ENCODE measurements at places on chromosomes 2 and 18.

DNA sequence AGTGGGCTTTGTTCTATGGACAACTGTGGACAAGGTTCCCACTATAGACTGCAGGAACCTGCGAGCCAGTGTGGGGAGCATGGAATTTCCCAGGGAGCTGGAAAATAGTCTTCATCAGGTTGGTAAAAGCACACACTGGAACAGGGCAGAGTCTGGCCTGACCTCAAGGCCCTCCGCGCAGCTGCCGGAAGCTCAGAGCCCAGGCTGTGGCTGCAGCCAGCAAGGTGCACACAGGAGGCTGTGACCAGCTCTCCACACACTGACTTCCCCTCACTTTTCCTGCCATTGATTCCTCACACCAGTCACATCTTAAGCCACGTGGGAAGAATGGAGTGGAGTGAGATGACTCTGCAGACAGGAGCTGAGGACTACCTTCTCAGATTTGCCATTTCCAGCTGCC is 19.1 kb downstream of the MAL start:
- DNase-seq: no peak

DNA sequence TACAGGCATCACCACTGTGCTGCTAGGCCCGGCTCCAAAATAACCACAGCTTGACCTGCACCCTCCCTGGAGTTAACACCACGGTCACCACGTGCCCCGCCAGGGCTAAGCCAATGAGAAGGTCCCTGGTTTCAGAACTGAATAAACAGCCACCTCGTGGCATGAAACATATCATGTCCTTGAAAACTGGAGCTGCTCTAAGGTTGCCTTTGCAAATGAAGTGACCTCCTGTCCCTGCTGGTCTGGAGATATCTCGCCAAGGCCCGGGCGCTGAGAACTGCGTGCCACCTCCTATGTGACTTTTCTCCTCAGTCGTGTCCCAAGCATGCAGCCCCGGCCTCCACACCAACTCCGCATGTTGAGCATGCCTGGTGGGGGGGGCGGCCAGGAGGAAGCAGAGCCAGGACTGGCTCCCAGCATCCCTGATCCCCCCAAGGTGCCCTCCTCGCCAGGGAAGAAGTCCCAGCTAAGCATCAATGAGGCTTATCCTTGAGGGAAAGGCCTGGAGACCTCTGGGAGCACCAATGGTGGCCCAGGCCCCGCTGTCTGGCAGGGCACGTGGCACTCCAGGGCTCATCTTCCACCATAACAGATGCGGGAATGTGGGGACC is 16.3 kb upstream of the KCNG2 start:
- no peak for DNase-seq

GRCh38 chr2:199946836-199947235 is 8.5 kb downstream of the TYW5 start:
- DNase-seq: no peak

GRCh38 chr2:37180006-37180639 is 8.3 kb downstream of the SULT6B1 start:
- no peak for DNase-seq

- no peak for DNase-seq
These were observed 37.5 kb downstream of the SLC5A7 start for GRCh38 chr2:108023776-108024175.

- DNase-seq: peak; percentile 43
These were observed 272.9 kb downstream of the CDH20 start for GRCh38 chr18:61606068-61606660.

- no peak for DNase-seq
These were observed 71.8 kb downstream of the APOB start for GRCh38 chr2:20972110-20972509.

DNA sequence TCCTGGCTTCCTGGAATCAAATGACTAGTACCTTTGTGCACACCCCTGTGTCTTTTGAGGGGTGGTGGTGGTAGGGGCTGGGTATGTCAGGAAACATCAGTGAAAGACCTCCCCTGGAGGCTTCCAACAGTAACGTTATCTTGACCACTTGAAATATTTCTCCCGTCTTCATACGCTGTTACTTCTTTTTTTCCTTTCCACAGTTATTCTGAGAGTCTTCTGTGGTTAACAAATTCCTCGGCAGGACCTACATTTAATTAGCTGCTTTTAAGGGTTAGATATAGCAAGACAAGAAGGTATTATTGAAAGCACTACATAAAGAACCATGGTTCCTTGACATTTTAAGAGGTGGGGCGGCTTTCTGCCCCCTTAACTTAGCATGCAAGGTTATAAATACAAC is 34.6 kb downstream of the UGP2 start:
- no peak for DNase-seq

- no peak for DNase-seq
These were observed 1047.8 kb downstream of the SOCS6 start for GRCh38 chr18:71336576-71337210.

GRCh38 chr18:57311472-57311871 is 40.9 kb upstream of the ST8SIA3 start:
- no peak for DNase-seq

DNA sequence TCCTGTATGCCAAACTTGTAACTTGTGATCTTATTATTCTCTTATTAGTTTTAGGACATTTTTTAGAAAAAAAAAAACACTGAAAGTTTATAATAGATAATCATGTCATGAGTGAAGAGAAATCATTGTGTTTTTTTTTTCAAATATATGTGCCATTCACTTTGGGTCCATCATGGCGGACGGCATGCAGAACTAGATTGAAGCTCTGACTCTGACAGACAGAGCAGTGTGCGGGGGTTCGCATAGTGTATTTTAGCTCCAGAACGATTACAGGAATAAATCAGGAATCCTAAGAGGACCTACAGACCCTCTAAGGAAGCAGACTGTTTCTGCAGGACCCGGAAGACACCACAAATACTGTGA is 484.4 kb upstream of the REG3G start:
- no peak for DNase-seq

GRCh38 chr18:49656073-49656692 is 94.3 kb downstream of the LIPG start:
- peak; percentile 91 for DNase-seq

DNA sequence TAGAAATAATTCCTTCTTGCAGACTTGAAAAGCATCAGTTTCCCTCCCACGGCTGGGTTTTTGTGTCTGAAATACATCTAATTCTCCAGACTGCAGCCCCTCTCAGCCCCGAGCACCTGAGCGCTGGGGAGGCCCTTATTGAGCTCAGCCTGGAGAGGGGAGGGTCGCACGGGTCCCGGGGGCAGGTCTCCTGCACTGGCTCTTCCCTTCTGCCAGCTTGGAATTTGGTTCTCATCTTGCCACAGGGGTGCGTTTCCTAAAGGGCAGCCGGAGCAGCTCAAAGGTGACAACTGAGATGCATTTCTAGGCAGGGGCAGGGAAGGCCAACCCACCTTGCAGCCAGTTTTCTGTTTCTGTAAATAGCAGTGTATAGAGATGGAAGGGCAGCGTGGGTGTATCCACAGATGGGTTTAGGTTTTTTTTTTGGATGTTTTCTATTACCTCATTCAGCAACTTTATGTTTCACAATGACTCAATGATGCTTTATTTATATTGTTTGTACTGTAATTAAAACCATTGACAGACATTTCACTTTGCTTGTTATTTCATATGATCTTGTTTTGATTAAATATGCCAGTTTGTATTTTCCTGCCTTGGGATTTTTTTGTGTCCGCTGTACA is 37.0 kb downstream of the GBX2 start:
- DNase-seq: no peak

- DNase-seq: no peak
These were observed 71.4 kb downstream of the HDAC4 start for GRCh38 chr2:239329284-239329971.

DNA sequence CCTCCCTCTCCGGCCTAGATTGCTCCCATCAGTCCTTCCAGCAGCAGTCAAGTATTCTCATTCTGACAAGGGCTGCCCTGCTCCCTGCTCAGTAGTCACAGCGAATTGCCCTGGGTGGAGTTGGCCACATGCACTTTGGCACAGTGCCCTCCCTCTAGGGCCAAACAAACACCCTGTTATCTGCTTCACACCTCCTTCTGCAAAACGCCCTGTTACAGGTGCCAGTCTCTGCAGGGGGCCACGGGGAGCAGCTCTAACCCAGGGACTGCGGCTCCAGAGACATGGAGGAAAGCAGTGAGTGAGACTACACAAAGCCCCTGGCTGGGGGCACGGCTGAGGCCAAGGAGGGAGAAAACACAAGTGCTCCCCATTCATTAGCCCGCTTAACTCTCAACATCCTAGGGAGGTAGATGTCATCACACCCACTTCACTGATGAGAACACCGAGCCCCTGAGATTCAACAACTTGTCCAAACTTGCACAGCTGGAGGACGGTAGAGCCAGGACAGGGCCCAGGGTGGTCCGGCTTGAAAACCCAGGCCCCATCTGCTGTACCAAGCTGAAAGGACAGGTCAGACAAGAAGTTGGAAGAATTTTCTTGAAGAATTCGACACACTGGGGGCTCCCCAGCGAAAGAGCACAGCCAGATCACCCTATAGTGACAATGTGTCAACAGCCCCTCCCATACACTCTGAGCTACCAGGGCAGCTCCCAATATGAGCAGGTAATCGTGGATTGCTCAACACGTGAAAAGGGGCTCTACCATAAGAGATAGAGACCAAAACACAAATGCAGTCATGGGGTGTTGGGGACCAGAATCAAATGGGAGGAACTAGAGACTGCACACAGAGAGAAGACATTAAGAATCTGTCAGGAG is 8.7 kb upstream of the TFCP2L1 start:
- no peak for DNase-seq

GRCh38 chr2:233101816-233102215 is 41.7 kb downstream of the INPP5D start:
- DNase-seq: no peak

- DNase-seq: no peak
These were observed 185.5 kb downstream of the KCNS3 start for GRCh38 chr2:18063826-18064470.

- DNase-seq: no peak
These were observed 85.6 kb upstream of the TAF1B start for GRCh38 chr2:9757501-9758264.

DNA sequence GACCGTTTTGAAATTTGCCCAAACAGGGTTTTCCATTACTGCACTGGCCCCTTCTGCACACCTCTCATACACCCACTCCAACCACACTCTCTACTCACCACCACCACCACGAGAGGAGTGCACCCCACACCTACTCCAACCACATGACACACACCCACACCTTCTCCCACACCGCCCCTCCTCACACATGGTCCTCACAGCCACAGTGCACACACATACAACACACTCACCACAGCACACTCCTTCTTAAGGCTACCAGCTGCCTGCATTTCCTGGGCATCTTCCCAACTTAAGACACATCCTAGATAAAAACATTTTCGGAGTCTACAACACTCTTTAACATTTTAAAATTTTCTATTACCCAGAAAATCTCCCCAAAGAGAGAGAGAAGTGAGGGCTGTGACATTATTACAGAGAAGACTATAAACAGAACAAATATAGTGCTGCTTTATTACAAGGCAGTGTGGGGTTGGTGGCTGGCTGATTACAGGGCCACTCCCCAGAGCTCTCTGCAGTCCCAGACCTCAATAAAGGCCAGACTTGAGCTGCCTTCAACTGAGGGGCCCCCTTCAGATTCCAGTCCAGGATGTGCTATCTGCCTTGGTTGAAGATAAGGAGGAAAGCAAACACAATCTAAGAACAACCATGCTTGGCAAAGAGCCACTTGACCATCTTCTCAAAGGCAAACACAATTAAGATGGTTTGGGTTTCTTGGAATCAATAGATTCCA is 36.1 kb downstream of the NHEJ1 start:
- DNase-seq: peak; percentile 11

DNA sequence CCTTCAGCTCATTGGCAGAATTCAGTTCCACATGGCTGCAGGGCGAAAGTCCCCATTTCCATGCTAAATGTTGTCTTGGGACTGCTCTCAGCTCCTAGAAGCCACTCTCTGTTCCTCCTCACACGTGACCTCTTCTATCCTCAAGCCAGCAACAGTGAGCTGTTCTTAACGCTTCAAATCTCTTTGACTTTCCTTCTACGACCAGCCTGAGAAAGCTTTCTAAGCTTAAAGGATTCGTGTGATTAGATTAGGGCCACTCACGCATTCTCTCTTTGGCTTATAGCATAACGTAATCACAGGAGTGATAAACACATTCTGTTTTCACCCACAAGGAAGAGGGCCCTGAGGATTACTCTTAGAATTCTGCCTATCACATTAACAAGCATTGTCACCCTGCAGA is 29.8 kb upstream of the LAMA1 start:
- DNase-seq: no peak

DNA sequence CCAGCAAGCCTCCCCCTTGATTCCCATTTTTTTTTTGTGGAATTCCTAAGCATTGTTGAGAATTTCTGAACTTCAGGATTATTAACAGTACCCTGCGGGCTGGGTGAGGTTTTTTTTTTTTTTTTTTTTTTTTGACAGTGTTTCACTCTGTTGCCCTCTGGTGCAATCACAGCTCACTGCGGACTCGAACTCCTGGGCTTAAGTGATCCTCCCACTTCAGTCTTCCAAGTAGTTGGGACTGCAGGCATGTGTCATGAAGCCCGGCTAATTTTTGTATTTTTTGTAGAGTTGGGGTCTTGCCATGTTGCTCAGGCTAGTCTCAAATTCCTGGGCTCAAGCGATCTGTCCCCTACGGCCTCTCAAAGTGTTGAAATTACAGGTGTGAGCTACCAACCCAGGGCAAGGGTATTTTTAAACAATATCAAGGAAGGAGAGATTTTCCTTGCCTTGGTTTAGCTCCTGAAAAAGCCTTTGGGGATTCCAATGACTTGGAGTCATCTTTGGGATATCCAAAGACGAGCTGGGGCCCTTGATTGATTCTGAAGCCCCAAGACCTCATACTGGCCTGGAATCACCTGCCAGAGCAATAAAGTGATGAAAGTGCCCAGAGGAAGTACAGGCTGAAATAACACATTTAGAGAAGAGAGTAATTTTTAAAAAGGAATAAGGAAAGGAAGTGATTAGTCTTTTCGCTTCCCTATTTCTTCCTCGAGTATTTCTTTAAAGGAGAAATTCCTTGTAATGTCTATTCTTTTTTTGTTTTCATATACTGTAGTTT is 240.2 kb downstream of the TGIF1 start:
- no peak for DNase-seq

- DNase-seq: no peak
These were observed 655.5 kb upstream of the FANCL start for GRCh38 chr2:58896638-58897037.

DNA sequence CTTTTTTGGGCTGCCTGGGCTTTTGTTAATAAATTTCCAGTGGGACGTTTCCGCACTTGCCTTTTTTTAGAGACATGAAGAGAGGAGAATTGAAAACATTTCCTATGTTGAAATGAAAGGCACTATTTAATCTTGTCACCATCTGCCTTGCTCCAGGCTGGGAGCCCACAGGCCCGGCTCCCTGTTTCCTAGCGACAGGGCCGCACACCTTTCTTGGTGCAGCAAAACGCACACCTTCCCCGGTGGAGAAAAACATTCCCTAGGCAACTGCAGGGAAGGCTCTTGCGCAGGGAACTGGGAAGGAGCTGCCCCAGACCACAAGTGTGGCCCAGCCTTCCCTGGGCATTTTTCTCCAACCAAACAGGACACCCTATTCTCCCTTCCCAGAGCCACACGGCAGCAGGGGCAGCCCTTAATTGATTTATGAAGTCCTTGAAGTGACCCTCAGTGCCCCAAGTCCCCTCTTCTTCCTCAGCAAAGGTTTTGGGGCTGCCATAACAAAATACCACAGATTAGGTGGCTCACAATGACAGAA is 132.9 kb upstream of the MSH6 start:
- no peak for DNase-seq

GRCh38 chr18:23859466-23860336 is 154.9 kb upstream of the TTC39C start:
- no peak for DNase-seq
